ENCODE measurements at places on chromosomes 5 and 9.
A peak's percentile ranks its signal among the peaks of the same experiment; 100 is the strongest.

DNA sequence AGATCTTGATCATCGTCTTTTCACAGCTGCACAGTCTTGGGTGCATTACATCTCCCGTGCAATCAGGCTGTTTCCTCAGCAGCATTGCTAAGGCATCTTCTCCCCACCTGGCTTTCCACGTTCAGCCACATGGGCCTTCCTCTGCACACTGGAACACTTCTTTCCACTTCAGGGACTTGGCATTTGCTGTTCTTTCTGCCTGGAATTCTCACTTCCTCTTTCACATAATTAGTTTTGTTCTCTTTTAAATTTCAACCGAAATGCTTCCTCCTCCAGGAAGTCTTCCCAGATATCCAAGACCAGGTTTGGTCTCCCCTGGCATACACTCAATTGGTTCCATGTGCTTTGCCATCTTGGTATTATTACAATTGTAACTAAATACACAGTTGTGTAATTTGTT is 43.8 kb downstream of the WHRN start:
- no peak for DNase-seq

DNA sequence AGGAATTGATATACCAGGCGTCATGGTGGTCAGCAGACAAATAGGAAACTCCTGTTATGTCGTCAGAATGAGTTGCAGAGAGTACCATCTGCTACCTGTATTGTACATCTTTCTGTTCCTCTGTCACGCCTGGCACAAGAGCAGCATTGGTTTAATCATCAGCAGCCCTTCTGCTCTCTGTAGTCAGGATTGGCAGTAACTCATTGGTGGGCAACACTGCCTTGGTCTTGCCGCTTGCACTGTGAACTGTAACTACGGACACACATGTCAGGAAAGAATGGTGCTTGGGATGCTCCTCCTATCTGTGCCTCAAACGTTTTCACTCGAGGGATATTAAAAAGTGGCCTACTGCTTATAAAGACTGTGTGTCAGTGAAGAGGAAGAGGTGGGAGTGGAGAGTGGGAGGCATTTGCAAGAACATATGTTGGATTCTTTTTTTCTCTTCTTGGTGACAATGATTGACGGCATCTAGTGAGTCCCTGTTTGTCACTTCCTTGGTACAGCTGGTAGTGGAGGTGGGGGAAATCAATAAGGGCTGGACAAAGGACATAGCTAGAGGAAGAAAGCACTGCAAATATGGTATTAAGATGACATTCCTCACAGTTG is 76.6 kb downstream of the F2RL2 start:
- DNase-seq: peak; percentile 18

- no peak for DNase-seq
Measured at GRCh38 chr9:68847765-68848164, 142.7 kb downstream of the PIP5K1B start.

GRCh38 chr9:128845186-128845931 is 15.8 kb upstream of the SPOUT1 start:
- no peak for DNase-seq

GRCh38 chr9:115200711-115201505 is 83.0 kb upstream of the TNC start:
- DNase-seq: no peak

DNA sequence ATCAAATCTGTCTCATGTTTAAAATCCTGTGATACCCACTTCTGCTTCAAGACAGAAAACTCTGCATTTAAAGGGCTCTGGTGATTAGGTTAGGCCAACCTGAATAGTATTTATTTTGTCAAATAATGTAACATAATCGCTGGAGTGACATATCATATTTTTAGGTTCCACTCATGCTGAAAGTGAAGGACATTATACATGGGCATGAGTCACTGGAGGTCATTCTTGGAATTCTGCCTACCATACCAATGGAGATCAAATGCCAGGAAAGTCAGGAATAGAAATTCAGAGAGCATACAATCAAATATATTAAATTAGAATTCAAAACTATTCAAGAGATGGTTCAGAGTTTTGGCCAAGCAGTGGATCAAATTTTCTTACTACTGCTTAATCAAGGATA is 97.1 kb upstream of the PRSS3 start:
- DNase-seq: no peak

DNA sequence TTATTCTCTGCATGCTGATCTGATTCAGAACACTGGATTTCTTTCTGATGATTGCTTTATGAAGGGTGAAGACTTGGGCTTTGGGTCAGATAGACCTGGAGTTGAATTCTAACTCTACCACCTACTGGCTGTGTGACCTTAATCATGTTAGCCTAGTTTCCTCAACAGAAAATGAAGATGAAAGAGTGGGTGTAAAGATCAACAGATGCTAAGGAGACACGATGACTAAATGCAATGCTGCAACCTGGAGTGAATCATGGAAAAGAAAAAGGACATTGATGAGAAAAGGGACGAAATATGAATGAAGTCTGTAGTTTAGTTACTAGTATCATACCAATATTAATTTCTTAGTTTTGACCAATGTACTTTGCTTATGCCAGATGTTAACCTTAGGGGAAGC is 27.8 kb upstream of the DENND1A start:
- DNase-seq: no peak

DNA sequence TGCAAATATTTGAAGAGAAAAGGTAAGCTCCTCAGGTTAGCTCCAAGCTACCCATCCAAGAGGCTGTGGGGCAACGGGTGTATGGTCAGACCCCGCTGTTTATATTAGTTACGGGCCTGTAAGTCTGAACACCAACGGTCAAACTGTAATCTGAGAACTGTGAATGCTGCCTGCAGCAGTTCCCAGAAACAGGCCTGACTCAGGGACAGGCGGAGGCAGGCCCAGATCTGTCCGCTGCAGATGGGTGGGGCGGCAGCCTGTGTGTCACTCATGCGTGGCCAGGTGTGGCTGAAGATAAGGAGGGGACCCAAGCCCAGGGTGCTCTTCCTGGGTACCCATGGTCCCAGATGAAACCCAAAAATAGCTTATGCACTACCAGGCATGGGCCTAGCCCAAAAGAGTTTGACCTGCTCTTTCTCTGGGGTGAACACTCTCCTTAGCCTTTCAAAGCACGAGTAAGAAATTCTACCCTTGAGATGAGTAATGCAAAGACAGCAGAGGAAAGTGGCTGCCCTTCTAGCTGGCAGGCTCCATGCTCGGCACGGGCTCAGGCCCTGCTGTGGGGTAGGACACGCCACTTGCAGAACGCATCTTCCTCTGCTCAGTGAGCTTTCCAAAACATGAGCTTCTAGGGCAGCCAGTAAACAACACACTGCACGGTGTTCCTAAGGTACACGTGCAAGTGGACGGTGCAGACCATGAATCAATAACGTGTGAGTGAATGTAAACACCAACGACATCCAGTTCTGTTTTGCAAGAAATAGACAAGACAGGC is 9.1 kb downstream of the UBAC1 start:
- DNase-seq: no peak

DNA sequence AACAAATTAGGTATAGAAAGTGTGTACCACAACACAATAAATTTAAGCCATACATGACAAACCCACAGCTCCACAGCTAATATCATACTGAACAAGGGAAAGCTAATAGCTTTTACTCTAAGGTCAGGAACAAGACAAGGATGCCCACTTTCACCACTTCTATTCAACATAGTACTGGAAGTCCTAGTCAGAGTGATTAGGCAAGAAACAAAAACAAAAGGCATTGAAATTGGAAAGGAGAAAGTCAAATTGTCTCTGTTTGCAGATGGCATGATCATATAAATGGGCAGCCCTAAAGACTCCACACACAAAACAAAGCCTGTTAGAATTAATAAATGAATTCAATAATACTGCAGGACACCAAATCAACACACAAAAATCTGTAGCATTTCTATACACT is 548.8 kb downstream of the CTNND2 start:
- DNase-seq: no peak

DNA sequence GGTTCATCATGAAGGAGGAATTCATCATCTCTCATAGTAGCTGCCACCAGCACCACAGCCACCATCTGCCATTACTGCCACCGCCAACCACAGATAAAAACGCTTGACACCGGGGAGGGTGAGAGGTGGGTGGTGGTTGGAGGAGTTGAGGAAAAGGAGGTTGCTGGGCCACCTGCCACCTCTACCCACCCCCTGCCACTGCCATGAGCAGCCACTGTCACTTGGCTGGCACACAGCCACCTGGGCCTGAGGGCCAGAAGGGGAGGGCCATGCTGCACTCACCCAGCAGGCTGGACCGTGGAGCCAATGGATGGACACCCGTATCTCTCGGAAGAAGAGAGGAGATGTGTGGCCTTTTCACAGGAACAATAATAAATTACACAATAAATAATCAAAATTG is 31.3 kb upstream of the SLC36A2 start:
- no peak for DNase-seq

DNA sequence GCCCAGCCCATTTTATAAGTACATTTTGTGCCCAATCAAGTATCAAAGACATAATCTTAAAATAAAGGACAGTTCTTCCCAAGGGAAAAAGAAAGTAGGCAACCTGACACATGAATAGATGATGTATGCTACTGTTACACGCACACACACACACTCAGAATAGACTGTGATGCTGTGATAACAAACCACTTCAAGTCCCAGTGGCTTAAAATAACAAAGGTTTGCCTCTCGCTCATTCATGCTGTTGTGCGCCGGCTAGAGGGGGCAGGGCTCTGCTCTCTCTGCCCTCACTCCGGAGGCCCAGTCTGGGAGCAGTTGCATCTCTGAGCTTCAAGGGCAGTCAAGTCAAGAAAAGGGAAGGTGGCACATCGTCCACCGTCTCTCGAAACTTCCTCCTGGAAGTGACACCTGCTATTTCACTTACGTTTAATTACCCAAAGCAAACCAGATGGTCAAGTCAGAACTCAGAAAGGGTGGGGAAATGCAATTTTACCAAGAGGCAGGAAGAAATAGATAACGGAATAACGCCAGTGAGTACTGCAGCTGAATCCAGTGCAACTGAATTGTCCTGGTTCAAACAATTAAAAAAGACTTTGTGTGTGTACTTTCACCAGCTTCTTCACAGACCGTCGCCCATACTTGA is 43.3 kb downstream of the ANKRD33B start:
- DNase-seq: peak; percentile 64

DNA sequence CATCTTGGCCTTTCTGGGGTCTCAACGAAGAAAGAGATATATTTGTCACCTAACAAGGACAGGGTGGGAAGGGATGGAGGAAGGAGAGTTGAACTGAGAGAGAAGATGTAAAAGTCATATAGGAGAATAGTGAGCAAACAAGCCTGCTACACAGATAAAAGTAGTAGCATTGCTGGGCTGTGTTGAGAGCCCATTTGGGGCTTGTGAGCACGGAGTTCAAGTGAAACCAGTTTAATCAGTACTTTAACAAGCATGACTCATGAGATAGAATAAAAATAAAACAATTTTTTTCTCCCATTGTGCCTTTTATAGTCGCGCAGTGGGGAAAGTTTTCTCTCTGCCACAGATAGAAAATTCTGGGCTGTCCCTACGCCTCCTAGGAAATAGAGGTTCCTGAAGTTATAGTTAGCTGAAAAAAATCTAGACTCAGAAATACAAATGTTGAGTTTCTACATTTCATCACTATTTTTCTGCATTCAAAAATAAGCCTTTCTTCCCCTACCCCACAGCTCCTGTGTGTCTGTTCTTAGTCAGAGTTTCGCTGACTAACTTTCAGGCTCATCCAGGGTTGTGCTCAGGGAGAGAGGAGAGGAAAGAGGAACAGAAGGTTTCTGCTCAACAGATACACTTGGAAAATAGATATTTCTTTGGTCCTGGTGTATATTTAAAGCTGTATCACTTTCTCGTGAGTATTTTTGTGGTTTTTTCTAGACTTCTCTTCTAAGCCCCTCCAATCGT is 395.8 kb upstream of the ADAMTSL1 start:
- DNase-seq: no peak

DNA sequence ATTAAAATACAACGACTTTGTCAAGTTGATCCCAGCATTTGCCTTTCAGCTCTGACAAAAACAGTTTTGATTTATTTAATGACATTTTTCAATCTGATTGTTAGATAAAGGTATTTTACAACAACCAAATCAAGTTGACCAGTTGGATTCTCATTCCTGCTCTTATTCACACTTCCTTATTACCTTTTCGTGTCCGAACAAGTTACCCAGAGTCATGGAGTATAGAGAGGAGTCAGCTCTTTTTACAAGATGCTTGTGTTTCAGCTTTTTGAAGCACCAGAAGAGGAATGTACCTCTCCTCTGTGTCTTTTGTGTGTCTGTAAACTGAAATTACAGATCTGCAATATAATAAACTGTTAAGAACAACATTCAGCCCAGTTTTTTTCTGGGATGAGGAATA is 151.3 kb upstream of the TMEM161B start:
- no peak for DNase-seq

DNA sequence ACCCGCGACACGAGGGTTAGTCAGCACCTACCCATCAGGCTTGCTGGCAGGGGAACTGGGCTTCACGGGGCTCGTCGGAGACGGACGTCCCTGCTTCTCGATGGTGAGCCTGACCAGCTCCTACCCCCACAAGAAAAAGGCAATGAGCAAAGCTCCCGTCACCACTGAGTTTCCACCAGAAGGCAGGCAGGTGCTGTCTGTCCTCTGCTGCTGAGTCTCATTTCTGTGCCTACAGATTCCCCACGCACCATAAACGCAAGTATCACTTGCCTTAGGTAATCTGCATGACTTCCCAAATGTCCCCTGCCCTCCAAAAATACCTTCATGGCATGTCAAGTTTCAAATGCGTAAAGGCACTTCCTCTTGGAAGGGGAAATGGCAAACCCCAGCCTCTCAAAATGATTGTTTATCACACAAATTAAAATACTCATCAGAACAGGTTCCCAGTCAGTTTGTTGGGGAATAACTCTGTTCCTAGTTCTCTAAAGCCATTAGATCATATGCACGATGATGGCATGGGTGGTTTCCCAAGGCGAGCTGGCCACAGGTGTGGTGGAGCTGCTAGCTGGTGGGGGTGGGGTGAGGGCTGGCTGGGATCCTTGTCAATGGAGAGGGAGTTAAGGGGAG is 85.0 kb downstream of the PRRT1B start:
- DNase-seq: no peak

GRCh38 chr5:138640646-138641254 is 65.5 kb upstream of the HSPA9 start:
- DNase-seq: no peak

- no peak for DNase-seq
Measured at GRCh38 chr9:98600631-98601030, 108.1 kb downstream of the GABBR2 start.

GRCh38 chr9:126985870-126986498 is 71.4 kb downstream of the RALGPS1 start:
- DNase-seq: peak; percentile 97

DNA sequence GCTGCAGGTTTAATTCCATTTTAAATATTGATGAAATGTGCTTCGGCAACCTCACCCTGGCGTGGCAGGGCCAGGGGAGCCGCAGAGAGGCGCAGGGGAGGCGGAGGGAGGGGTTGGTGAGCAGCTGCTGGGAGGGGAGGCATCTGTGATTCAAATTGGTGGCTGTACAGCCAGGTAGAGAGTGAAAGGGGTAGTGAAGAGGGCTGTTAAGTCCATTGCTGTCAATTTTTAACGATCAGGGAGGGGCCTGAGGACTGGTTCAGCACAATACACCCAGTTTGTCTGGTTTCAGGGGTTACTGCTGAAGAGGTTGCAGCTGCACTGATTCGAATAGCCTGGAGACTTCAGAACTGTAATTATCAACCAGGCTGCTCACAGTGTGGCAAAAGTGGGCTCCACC is 31.3 kb downstream of the LHX6 start:
- DNase-seq: no peak
